ENCODE measurements at places on chromosomes 11 and 22.

DNA sequence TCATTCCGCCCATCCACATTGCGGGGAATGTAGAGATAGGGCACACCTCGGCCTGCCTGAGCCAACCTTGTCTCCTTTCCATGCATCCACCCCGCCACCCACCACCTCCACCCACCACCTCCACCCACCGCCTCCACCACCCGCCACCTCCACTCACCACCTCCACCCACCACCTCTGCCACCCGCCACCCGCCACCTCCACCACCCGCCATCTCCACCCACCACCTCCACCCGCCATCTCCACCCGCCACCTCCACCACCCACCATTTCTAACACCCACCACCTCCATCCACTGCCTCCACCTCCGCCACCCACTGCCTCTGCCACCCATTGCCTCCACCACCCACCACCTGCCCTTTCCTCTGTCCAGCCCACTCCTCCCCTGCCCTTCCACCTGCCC is 78.4 kb downstream of the IGLL1 start:
- no peak for DNase-seq

DNA sequence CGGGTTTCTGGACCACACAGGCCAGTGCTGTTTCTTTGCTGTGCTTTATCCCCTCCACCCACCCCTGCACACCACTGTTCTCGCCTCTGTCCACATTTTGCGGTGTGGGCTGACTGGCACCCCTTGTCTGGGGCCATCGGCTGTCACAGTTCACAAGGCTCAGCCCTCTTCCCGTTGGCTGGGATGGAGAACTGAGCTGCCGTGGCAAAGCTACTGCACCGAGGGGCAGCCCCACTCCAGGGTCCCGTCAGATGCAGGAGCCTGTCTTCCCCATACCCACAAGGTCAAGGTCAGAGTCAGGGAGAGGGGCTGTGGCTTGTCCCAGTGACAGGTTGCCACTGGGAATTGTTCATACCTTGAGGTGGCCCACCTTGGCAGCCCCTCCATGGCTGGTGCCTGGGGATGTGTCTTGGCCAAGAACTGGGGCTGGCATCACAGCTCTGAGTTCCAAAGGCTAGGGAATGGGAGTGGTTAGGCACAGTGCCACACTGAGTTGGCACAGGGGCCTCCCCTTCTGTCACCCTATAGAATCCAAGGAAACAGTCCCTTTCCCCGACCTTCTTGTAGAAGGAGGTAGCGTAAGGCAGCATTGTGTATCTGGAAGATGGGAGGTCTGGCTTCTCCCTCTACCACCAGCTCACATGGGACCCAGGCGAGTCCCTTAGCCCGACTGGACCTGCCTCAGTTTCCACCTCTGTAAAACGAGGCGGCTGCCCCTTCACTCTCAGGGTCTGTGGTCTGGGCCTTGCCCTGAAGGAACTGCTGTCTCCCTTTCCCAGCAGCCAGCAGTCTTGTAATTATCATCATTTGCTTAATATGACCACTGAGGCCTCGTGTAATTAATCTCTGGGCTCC is 3.4 kb downstream of the GRK2 start:
- no peak for DNase-seq

DNA sequence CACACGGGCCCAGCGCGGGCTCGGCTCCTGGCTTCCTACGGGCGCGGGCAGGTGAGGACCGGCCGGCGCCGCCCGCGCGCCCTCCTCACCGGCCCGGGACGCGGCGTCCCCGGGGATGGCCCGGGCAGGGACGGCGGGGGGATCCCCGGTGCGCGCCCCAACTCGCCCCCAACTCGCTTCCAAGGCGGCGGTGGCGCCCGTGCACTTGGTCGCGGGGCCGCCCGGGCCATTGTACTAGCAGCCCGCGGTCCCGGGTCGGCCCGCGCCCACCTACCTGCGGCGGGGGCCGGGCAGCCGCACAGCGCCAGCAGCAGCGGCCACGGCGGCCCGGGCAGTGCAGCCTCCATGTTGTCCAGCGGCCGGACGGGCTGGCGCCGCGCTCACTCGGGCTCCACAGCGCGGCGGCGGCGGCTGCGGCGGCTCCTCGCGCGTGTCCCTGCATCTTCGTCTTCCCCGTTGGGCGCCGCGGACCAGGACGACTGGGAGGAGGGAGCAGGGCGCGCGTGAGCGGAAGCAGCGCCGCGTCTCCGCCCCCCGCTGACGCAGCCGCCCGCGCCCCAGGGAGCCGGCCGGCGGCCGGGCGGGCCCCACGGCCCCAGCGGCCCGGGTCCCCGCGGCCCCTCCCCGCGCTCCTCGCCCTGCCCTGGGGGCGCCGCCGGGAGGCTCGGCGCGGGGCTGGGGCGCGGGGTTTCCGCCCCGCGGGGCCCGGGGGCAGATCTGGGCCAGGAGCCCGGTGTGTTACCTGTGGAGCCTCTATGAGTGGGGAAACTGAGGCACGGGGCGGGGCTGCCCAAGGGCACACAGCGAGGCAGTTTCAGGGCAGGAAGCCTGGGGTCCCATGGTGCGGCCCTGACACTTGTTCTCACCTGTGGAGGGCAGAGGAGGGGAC is 159.3 kb upstream of the GRK3 start:
- no peak for DNase-seq

DNA sequence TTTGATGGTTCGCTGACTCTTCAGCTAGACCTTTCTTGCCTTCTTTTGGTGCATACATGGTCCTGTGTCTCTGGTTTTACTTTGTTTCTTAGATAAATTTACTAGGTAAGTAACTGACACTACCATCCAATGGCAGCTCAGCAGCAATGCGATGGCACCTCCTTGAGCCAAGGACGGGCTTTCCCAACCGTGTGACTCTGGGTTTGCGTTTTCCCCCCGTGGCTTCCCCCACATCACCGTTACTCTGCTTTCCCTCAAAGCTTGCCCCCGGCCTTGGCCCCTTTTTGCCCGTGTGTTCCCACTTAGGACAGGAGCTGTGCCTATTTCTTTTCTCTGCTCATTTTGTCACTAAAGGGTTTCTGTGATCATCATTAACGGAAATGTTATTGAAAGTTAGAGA is 41.5 kb downstream of the TBC1D22A start:
- no peak for DNase-seq

DNA sequence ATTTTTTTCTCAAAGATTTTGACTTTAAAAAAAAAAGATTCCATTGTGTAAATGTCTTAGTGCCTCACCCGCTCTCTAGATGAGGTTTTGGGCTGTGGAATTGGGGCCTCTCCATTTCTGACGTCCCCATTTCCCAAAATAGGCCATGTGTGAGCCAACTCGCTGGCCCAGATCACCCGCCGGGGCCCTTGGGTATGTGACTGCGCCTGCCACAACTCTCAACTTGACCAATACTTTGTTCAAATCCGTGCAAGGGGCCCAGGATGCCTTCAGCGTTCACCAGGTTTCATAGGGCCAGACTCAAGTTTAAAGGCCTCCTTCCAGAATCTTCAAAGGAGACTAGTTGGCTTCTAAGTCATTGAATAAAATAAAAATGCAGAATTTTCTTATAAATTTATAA is 96.0 kb downstream of the DHCR7 start:
- DNase-seq, result no peak

GRCh38 chr22:42901790-42902508 is 44.9 kb upstream of the ARFGAP3 start:
- no peak for DNase-seq

DNA sequence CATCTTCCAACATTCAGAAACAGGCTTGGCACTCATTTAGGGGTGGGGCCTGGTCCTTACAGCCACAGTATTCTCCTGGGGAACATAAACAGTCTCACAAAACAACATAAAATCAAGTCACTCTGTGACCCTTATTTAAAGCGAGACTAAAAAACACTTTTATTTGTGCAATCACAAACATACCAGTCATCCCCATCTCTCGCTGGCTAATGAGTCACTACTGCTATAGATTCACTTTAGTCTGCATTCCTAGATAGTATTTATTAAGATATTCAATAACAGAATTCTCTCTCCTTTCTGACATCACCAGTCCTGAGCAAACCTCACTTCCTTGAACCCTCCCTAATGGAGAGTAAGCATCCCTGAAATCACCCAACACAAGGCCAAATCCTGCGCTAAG is 68.0 kb downstream of the ZBTB44 start:
- no peak for DNase-seq

DNA sequence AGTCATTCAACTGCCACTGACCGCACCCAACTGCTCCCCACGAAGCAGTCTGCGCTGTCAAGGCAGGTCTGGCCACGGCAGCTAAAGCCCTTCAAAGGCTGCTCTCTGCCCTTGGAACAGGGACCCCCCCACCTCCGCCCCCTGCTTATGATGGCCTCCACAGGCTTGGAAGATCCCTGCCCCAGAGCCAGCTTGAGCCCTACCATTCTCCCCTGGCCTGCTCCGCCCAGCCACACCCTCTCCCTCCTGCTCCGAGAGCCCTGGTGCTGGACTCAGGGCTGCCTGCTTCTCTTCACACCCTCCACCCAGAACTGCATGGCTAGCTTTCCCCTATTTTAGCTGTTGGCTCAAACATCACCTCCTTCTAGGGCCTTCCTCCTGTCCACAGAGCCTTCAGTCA is 19.0 kb downstream of the ZMAT5 start:
- no peak for DNase-seq

DNA sequence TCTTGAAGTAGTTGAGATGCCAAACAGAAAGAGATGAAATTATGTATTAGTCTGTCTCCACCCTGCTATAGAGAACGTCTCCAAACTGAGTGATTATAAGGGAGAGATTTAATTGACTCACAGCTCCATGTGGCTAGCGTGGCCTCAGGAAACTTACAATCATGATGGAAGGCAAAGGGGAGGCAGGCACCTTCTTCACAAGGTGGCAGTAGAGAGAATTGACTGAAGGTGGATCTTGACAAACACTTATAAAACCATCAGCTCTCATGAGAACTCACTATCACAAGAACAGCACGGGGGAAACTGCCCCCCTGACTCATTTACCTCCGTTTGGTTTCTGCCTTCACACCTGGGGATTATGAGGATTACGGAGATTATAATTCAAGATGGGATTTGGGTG is 794.0 kb downstream of the CNTN5 start:
- no peak for DNase-seq

DNA sequence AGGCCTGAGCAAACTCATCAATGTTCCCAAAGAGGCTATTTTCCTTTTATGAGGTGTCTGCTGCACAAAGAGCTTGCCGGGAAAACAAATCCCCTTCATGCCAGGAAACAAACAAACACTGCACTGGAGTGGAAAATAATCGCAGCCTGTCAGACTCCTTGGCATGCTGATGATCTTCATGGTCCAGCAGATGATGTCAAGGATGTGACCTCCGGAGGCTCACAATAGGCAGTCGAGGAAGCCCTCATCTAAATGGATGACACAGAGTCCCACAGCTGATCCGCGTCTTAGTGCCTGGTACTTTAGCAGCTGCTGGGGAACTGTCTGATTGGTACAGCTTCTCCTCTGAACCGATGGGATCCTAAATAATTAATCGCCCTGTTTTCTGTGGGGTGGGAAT is 187.6 kb downstream of the TENM4 start:
- DNase-seq, result no peak

GRCh38 chr11:11332141-11332710 is 20.8 kb downstream of the CSNK2A3 start:
- DNase-seq, result no peak

GRCh38 chr11:48025293-48025983 is 45.1 kb downstream of the PTPRJ start:
- no peak for DNase-seq

- DNase-seq, result no peak
Observed at GRCh38 chr11:77106321-77106720, 3.7 kb downstream of the OMP start.

GRCh38 chr11:46198245-46199240 is 77.3 kb upstream of the PHF21A start:
- no peak for DNase-seq

DNA sequence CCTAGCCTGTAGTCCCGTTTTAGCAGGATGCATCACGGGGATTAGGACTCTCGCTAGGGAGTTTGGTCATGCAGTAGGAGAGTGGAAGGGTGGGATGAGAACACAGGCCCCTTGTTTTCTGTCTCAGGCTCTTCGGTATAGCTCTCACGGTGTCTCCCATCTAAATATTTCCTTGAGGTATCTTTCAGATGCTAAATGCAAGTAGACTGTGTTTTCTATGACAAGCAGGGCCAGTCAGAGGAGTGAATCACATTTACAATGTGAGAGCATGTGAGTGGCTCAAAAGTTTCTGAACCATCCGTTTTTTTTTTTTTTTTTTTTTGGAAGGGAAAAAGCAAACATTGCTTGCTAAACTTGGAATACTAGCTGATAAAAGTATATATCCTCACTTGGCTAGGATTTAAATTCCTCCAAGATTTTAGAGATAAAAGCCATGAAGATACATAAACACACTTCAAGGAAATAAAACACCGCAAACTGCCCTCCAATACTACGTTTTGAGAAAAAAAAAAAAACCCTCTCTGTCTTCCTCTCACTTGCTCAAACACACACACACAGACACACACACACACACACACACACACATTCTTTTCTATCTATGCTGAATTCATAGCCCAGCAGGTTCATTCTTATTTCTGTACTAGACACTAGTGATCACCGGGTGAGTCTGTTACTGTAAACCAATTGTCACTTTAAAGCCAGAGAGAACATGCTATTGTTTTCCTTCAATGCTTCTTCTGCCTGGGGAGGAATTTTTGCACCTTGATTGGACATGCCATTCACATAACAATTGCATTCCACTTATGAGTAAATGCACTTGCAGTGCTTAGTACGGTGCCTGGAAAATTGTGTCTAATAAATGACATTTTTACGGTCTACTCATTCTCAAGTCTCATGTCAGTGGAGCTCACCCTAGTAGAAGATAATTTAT is 224.6 kb upstream of the CCDC90B start:
- DNase-seq, result no peak

DNA sequence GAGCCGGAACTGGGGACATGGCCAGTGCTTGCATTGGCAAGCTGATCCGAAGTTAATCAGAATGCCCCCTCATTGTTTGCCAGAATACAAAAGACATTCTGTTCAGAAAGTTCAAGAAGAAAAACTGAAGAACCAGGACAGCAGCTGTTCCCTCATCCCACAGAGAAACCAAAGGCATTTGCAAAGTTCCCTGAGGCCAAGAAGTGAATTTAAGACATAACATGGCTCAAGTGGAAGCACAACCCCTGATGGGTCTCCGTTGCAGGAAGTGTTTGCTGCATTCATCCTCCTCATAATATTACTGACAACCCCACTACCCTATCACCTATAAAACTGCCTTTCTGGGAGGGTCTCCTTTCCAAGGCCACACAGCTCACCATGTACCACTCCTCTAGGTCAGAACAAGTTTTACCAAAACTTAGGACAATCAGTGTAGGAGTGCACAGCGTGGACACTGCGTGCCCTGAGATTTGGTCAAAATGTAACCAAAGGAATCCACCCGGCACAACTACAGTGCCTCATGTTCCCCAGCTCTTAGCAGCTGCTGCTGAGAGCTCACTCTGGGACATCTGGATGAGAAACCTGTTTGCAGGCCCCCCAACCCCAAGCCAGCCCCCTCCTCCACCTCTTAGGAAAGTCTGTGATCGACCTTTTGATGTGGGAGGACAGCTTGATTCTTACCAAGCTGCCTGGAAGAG is 101.6 kb upstream of the AKIP1 start:
- no peak for DNase-seq
